Activated naive CD4-positive, alpha-beta T cell treated with anti-CD3 and anti-CD28 coated beads, Interleukin-2, amount 10 ng/mL, durations not matched to agents 7 days and 5 days (primary cell): ENCODE measurements at places on chromosomes 3 and 15.

GRCh38 chr3:182989566-182989965 lies 9.2 kb upstream of the DCUN1D1 start:
- no peak for DNase-seq

DNA sequence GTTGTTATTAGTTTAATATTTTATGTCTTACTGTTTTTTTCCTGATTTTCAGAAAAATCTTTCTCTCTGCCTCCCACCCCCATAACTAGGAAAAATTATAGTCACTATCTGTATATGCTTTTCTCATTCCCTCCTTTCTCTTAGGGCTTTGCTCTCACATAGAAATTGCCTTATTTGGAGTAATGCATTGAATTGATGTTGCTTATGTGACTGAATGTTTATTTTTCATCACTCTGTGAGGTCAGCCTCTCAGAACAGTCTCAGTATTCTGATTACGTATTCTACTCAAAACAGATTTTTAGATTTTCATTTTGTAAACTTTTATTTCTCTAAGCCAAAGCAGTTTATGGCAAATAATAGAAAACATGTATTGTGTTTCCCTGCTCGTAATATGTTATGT lies 121.0 kb downstream of the SLMAP start:
- no peak for DNase-seq

DNA sequence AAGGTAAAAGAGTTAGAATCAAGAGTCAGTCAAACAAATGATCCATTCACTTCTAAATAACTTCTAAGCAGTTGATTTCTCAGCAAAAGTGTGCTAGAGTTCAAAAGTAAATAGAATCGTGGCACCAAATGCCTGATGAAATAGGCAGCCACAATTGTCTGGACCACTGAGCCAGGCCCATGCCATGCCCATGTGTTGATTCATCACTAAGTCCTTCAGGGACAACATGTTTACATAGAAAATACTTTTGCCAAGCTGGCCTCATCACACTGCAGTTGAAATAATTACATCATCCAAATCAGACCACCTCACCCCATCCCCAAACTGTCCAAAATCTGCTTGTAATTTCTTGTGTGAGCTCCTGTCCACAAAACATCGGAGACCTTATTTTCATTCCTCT lies 216.3 kb downstream of the IGSF11 start:
- no peak for DNase-seq

DNA sequence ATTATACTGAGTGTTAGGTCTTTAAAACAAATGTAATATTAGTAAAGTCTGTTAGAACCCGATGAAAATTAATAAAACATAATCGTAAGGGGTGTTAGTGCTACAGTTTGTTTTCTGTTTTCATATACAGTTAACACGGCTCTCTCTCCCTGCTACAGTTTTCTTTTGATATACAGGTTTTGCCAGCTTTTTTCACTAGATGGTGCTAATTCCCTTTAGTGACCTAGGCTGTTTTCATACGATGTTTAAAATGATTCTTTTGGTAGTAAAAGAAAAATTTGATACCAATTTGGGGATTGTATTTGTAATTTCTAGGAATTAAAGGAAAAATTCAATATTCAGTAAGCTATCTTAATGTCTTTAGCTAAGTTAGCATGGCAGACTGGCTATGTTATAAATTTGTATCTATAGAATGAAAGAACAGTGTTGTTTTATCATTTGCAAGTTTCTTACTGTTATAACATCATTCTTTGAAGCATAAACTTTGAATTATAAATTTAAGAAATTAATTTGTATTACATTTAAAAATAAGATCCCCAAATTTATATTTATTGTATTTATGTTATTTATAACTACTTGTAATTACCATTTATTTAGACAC lies 11.5 kb downstream of the APH1B start:
- no peak for DNase-seq

DNA sequence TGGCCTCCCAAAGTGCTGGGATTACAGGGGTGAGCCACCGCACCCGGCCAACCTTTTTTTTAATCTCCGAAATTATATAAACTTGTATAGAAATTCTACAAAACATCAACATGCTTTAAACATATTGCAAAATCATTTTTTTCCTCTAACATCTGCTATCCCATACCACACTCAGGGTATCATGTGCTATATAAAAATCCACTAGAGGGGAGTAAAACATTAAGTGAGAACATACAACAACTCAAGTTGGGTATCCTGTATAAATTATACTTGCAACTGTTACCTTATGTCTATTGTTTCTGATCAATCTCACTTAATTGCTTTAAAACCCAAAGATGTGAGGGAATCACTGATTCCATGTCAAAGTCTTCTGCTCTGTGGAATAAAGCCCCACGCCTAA lies 71.9 kb upstream of the FBN1 start:
- DNase-seq, result no peak

GRCh38 chr15:67480741-67481140 lies 40.2 kb upstream of the C15orf61 start:
- DNase-seq, result no peak

DNA sequence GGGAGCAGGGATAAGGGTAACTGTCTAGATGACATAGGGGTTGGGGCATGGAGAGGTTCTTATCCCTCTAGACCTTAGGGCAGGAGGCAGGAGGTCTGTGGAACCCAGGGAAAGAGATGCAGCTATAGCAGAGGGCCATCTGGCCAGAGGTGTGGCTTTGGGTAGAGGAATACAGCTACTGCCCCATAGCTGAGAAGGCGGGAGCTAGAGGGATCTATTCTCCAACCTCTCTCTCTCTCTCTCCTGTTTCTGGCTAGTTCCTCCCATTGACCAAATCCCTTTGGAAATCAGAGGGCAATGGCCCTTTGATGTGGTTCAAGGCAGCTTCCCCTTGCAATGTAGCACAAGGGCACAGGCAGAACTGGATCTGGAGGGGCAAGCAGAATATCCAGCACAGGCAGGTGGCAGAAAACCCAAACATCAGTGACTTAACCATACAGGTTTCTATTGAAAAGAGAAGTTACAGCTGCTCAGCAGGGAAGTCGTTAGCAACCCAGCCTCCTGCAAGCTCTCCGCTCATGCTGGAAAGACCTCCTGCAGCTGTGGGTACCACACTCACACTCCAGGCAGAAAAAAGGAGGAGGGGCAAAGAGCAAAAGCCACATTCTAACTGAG lies 22.3 kb upstream of the LMOD3 start:
- DNase-seq, result no peak

DNA sequence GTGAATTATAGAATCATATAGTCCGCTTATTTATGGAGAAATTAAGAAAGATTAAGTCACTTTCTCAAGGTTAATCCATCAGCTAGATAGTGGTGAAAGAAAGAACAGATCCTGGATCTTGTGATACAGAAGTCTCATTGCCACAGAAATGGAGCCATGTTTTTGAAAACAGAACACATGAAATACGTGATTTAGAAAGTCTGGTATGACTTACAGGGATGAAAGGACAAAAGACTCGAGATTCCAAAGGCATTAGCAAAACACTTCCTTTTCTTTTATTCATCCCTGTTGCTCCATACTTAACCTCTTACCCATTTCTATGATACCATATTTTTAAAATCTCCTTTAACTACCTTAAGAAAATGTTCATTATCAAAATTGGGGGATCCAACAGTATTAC lies 40.0 kb upstream of the TEX9 start:
- DNase-seq, result no peak

GRCh38 chr3:42851228-42851834 lies 24.3 kb downstream of the CYP8B1 start:
- DNase-seq, result no peak

DNA sequence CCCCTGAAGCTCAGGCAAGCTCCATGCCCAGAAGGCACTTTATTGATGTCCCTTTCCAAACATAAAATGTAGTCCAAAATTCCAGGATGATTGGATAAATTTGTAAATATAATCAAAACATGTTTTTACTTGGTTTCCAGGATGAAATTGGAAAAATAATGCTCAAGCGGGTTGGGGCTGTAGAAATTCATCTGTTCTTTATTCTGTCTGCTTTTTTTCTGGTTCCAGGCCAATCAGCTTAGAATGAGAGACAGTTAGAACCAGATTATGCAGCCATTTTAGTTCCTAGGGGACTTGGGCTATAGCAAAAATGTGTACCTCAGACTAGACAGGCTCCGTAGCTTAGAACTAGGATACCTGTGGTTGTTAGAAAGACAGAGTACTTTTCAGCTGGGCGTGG lies 450.8 kb downstream of the MCTP2 start:
- no peak for DNase-seq

GRCh38 chr3:9473496-9474065 lies 76.2 kb downstream of the SETD5 start:
- no peak for DNase-seq

DNA sequence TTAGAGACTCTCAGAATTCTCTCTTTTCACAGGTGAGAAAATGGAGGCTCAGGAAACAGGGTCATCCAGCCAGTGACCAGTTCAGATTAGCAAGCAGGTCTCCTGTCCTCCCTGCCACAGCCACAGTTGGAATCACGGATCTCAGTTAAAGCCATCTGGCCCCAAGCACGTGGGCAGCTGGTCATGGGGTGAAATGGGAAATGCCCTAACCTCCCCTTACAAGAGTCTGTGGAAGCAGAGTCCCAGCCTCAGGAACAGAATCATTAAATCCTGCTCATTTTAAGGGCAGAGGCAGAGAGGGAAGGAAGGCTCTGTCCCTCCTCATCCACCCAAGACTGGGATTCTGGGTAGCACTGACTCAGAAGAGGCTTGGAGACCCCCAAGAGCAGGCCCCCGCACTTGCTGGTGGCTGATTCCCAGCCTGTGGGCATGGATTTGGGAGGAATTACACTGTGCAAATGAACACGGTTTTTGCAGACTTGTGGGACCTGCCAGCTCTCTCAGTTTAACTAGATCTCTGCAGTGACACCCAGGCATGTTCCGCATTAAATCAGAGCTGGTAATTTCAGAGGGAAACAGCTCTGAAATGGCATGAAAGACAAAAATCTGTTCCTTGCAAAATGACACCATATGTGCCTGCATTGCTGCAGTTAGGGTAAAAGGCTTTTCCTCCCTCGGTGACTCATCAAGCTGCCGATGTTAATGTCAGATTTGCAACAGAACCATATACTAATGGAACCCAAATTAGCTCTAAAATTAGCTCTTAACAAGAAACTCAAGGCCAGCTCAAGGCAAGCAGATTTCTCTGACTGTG lies 89.0 kb downstream of the BDH1 start:
- no peak for DNase-seq

GRCh38 chr3:31242026-31242960 lies 290.4 kb upstream of the STT3B start:
- DNase-seq, result no peak

DNA sequence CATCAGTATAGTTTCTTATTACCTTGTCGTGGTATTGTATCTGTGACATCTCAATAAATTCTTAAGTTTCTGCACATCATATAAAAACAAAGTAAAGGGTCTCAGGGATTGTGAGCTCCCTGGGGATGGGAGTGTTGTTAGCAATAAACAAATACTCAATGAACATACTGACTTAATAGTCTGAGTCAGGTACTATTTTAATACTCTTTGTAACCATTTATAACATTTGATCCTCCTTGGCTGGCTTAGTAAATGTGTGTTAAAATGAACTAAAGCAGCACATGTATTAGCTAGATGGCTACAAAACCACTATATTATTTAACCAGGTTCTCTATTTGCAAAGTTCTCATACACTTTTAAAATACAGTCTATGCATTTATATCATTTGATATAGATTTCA lies 1.8 kb downstream of the ICE2 start:
- no peak for DNase-seq

DNA sequence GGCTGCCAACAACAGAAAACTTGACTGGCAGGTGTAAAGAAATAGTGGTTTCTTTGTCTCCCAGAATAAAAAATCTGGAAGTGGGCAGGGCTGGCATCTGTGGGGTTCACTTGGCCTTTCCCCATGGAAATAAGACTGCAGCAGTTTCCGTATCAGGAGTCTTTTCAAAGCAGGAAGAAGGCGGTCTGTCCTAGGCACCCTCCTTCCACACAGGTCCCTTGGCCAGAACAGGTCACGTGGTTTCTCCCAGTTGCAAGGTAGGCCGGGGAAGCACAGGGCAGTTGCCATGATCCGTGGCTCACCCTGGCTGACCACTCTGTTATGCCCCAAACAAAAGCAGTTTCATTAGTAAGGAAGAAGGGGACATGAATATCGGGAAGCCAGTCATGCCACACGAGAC lies 45.4 kb downstream of the ZDHHC19 start:
- DNase-seq, result no peak

- no peak for DNase-seq
Measured at GRCh38 chr15:68586274-68586961, 7.6 kb downstream of the CORO2B start.

- no peak for DNase-seq
Measured at GRCh38 chr3:17678116-17678741, 64.2 kb downstream of the TBC1D5 start.

DNA sequence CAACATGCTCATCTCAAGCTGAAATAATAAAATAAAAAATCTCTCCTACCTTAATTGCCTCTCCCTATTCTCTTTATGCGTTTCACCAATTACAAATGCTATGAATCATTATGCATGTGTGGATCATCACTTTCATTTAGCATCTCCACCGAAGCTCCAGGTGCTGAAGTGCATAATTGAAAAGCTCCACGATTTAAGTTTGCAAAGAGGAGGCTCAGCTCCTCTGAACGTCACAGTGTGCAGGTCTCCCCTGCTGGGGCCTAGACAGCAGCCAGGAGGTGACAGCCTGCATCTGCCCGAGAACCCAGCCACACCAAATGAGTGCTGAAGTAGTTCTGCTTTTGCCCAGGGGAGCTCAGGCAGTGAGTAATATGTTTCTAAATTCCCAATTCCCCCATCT lies 60.5 kb upstream of the GLCE start:
- DNase-seq, result no peak

DNA sequence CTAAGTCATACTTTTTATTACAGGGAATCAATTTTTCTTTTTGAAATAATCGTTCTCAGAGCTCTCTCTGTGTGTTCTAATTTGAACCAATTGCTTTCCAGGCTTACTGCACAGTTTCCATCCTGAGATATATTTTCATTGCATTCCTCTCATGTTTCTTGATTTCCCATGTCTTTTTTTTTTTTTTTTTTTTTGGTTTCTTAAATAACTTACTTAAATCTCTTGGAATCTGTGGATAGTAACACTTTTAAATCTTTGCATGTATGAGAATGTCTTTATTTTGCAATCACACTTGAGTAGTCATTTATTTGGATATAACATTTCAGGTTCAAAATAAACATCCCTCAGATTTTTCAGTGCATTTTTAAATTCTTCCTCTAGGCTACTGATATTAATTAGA lies 14.5 kb upstream of the ABTB1 start:
- DNase-seq, result no peak

DNA sequence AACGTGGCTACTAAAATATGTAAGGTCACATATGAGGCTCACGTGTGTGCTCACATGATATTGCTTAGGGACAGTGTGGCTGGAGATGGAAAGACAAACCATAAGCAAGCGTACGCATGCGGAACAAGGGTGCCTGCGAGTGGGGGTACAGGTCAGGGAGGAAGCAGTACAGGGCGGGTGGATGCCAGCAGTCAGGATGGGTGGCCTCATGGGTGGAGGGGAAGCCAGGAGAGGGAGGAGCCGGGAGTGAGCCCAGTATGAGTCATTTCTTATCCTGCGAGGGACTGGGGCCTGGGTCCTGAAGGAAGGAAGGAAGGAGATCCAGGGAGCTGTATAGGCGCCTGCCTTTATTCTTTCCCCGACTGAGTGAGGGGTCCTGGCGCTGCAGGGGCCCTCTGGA lies 42.0 kb upstream of the CGNL1 start:
- no peak for DNase-seq

GRCh38 chr3:49780080-49780974 lies 6.0 kb downstream of the IP6K1 start:
- no peak for DNase-seq

GRCh38 chr3:164806188-164806587 lies 272.1 kb downstream of the SI start:
- no peak for DNase-seq

GRCh38 chr3:16012086-16012485 lies 162.4 kb upstream of the GALNT15 start:
- DNase-seq, result no peak

GRCh38 chr15:58167095-58167691 lies 29.0 kb downstream of the AQP9 start:
- no peak for DNase-seq
